C1 segment of cervical spinal cord (tissue), 14 donors: ENCODE measurements at places on chromosomes 2 and 18.

DNA sequence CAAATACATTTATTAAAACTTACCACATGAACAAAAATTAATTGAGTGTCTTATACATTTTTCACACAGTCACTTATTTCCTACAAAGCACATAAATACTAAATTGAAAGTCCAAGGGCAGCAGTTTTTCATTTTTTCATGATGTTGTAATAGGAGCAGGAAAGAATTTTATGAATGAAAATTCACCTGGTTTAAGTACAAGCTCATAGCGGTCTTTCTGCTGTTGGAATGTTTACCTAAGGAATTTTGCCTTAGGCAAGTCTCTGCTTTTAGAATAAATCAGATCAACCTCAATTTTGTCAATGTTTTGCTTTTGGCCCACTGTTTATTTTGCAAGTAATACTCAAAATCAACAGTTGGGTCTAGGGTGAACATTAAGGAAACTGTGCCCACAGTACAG, 40.0 kb downstream of the ETAA1 start:
- no peak for DNase-seq

GRCh38 chr18:74472312-74472711, 15.2 kb upstream of the DIPK1C start:
- no peak for DNase-seq

DNA sequence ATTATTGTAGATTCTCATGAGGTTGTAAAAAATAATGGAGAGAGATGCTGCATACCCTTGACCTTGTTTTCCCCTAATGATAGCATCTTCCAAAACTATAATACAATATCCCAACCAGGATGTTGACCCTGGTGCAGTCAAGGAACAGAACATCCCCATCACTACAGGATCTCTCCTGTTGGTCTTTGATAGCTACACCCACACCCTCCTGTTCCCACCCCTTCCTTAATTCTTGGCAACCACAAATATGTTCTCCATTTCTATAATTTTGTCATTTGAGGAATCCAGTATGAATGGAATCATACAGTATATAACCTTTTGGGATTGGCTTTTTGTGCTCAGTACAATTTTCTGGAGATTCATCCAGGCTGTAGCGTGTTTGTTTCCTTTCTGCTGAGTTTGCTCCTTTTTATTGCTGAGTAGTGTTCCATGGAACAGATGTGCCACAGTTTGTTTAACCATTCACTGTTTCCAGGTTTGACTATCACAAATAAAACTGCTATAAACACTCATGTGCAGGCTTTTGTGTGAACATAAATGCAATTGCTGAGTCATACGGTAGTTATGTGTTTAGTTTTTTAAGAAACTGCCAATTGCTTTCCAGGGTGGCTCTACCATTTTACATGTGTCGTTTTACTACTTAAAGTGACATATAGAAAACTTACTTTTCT, 22.2 kb downstream of the MCFD2 start:
- DNase-seq, result no peak

- no peak for DNase-seq
Measured at GRCh38 chr2:187171318-187171717, 276.7 kb downstream of the CALCRL start.

GRCh38 chr2:16031058-16031847, 90.9 kb downstream of the MYCN start:
- DNase-seq, result no peak

GRCh38 chr2:234038076-234038802, 12.3 kb upstream of the SPP2 start:
- no peak for DNase-seq

DNA sequence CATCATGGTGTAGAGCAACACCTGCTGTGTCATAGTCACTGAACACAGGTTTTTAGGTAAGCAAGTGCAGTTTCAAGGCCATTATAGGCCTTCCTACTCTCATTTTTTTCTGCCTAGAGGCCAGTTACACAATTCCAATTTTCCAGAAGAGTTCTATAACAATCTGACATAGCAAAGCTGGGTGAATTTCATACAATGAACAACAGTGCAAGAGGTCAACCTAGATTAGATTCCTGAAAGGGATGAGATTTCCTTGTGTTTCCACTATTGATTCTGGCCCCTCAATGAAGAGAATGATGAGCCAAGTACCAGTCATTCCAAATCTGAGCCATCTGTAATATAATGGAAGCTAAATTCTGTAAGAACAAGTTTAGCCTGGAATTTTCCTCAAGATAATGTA, 15.3 kb upstream of the CD28 start:
- no peak for DNase-seq

GRCh38 chr2:145007960-145008263, 488.0 kb upstream of the ZEB2 start:
- DNase-seq, result no peak

- DNase-seq, result no peak
Measured at GRCh38 chr2:78077633-78078032, 555.5 kb upstream of the LRRTM4 start.

- DNase-seq, result no peak
Measured at GRCh38 chr2:189088591-189089205, 90.9 kb downstream of the COL5A2 start.

DNA sequence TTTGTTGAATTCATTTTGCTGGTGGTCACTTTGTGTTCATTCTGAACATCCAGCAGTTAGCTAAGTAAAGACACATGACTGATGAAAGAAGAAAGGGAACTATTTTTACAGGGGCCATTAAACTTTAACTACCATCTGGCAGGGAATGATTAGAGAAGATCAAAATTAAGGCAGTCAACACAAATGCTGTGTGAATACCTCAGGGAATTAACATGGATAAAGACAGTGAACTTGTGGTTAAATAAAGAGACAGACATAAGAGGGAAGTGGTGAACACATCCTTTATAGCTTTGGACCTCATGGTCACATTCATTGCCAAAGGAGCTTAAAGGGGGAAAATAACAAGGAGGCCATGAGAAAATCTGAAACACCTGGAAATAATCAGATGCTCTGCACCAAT, 52.6 kb upstream of the ATP5MC3 start:
- DNase-seq, result no peak

DNA sequence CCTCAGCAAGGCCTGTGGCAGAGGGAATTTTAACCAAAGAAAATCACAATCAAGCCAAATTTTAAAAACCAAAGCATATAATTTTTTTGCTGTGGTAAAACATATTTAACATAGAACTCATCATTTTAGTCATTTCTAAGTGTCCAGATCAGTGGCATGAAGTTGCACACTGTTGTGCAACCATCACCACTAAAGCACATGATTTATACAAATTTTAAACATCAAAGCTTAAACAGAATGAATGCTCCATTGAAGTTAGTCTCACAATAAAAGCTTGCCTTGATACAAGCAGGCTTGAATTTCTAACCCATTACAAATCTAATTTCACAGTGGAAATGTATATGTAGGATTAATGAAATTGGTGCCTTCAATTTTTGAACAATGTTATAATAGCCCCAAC, 31.2 kb downstream of the FTCDNL1 start:
- DNase-seq, result no peak

- DNase-seq, result no peak
Measured at GRCh38 chr2:120436885-120437603, 91.1 kb downstream of the INHBB start.

DNA sequence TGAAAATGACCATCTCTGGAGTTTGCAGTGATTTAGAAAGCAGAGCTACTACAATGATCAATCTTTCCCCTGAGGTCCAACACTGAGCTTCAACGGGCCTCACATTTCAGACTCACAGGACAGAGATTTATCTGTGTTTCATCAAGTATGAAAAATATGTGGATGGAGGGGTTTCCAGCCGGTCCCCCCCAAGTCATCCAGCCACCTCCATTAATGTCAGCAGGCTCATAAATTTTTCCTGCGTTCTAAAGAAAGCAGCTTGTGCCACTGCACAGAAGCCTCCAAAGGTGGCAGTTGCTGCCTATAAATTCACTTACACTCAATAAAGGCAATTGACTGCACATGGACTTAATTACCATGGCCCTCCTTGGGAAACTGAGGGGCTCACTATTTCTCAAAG, 117.4 kb upstream of the ACKR3 start:
- DNase-seq, result no peak

GRCh38 chr18:50918153-50918552, 39.2 kb downstream of the ME2 start:
- no peak for DNase-seq
